Renal cortical epithelial cell (primary cell): ENCODE measurements at places on chromosomes 4 and X.

- DNase-seq: peak; percentile 18
These were observed 67.4 kb downstream of the ZAR1 start for GRCh38 chr4:48557478-48557877.

DNA sequence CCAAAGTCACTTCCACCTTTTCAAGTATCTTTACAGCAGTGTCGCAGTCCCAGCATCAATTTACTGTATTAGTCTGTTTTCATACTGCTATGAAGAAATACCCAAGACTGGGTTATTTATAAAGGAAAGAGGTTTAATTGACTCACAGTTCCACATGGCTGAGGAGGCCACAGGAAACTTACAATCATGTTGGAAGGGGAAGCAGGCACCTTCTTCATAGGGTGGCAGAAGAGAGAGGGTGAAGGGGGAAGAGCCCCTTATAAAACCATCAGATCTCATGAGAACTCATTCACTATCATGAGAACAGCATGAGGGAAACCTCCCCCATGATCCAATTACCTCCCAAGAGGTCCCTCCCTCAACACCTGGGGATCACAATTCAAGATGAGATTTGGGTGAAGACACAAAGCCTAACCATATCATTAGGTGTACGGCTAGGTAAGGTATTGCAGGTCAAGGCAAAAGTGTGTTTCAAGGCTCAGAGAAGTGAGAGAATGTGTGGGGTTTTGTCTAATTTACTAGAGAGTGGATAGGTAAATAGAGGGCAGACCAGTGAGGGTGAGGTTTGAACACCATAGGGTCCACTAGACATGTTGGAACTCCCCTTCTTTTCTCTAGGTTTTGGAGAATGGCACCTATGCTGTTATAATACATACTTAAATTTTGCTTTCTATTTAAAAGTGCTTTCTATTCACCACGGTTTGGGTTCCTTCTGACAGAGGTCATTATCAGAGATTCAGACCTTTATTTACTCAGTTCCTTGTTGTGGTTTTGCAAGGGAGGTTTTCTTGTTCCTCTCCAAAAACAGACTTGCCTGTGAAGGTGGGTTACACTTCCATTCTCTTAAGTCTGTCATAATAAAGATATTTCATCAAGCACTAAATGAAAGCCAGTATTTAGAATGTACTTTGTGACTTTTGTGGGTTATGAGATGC is 186.6 kb downstream of the CPEB2 start:
- DNase-seq: no peak

GRCh38 chrX:34058005-34058404 is 74.1 kb downstream of the FAM47A start:
- DNase-seq: no peak

- no peak for DNase-seq
These were observed 69.8 kb downstream of the GPR101 start for GRCh38 chrX:136963973-136964372.

DNA sequence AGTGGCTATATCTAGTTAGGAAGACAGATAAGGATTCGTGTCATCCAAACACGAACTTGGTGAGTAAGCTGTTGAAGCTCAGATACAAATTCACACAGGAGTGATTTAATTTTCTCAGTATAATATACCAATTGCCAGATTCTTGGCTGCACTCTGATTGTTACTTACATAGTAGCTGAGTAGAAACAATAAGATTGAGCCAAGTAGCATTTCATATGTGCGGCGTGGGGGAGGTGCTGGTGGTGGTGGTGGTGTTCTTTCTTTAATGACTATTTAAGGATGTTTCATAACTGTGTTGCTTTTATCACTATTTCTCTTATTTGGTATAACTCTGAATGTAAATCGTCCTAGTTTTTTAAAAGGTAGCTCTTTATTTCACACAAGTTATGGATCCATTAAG is 102.9 kb downstream of the UGT8 start:
- no peak for DNase-seq

DNA sequence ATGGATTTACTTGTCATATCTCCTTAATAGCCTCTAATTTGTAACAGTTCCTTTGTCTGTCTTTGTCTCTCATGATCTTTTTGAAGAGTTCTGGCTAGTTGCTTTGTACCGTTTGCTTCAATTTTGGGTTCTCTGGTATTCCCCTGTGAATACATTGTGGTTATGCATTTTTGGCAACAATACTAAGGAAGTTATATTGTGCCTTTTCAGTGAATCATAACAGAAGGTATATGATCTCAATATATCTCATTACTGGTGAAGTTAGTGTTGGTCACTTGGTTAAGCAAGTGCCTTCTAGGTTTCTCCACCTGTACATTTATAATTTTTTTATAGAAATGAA is 48.6 kb downstream of the DCLK2 start:
- DNase-seq: no peak

- DNase-seq: peak; percentile 57
These were observed 37.8 kb downstream of the PJA1 start for GRCh38 chrX:69127466-69127865.

- no peak for DNase-seq
These were observed 27.5 kb upstream of the GPR78 start for GRCh38 chr4:8552581-8553205.

GRCh38 chr4:164012396-164013027 is 518.0 kb downstream of the TMA16 start:
- peak; percentile 4 for DNase-seq

DNA sequence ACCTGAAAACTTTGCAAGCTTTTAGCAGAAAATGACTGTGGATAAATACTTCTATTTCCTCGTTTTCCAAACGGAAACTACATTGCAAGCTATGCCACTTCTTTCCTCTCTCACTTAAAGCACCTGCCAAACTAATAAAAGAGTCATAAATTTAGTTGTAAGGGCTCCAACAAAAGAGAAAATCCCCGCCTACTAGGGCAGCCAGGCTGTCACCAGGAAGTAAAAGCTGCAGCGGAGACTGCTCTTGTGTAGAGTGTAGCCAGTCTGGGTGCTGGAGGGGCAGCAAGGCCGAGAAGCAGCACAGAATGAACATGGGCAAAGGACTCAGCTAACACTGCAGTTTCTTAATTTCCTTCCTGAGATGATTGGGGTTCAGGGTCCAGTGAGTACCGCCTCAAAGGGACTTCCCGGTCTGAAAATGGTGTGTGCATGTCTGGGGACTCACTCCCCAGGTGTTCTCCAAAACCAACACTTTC is 89.3 kb upstream of the MAML3 start:
- peak; percentile 64 for DNase-seq

DNA sequence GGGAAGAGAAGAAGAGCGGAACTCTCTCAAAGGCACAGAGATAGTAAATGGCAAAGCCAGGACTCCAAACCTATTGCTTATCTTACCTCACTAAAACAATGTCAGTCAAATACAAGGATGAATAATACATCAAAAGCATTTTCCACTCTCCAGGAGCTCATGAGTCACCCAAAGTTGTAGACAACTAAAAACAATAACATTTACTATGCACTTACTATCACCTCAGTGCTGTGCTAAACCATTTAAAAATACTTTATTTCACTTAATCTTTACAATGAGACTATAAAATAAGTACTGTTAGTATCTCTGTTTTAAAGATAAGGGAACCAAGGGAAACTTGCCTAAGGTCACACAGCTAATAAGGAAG is 163.2 kb upstream of the SPANXC start:
- DNase-seq: peak; percentile 40

- peak; percentile 51 for DNase-seq
These were observed 3.7 kb upstream of the HDAC8 start for GRCh38 chrX:72576141-72576894.

DNA sequence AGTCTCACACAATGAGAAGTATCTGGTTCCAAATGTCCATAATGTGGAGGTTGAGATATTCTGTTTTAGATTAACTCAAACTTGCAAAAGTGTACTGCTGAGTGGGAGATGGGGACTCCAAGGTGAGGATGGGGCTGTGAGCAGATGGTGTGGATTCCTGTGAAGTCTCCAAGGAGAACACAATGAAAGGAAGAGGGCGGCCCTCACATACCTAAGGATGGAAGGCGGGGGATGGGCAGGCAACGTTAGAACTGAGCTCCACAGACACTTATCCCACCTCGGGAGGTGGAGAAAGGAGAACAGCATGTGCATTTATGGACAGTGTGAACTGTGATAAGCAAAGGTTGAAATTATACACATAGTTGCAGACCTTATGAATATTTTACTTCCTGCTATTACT is 9.9 kb upstream of the SPATA4 start:
- DNase-seq: no peak

GRCh38 chrX:81957900-81958545 is 756.1 kb downstream of the SH3BGRL start:
- peak; percentile 6 for DNase-seq

- DNase-seq: peak; percentile 3
These were observed 44.9 kb upstream of the ADAMTS3 start for GRCh38 chr4:72613959-72614358.

- no peak for DNase-seq
These were observed 14.5 kb downstream of the GUCY1B1 start for GRCh38 chr4:155773196-155773800.

DNA sequence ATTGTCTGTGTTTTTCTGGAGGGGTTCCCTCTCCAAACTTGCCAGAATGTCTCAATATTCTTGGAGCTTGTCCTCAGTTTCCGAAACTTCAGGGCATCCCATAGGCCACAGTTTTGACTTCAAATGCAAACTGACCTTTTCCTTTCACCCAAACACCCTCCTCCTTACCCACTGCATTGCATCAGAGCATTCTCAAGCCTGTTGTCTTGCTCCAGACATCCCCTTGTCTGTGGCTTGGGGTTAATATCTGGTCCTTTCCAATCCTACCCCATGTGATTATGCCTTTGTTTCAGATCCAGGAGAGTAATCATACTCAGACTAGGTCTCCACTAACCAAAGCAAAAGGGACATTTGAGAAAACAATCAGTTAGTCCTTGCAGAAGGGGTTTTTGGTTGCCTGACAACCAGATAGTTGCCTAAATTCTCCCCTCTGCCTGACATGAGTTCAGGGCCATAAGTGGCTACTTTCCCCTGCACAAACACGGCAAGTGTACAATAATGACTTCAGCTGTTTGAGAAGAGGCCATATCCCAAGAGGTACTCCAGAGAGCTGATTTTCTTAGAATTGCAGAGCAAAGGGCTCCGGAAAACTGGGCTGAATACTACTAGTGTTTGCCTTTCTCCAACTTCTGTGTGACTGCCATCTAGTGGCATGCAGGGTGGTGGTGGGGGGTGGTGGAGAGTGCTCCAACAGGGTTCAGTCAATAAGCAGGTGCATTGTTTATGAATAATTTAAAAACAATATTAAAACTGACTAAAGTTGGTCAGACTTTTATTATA is 130.2 kb downstream of the CHRDL1 start:
- peak; percentile 7 for DNase-seq

GRCh38 chrX:108122748-108123147 is 31.2 kb downstream of the ATG4A start:
- peak; percentile 54 for DNase-seq

GRCh38 chrX:17968367-17968766 is 107.3 kb upstream of the RAI2 start:
- no peak for DNase-seq

GRCh38 chr4:190020790-190021717 is 6.0 kb downstream of the FRG2 start:
- peak; percentile 30 for DNase-seq

DNA sequence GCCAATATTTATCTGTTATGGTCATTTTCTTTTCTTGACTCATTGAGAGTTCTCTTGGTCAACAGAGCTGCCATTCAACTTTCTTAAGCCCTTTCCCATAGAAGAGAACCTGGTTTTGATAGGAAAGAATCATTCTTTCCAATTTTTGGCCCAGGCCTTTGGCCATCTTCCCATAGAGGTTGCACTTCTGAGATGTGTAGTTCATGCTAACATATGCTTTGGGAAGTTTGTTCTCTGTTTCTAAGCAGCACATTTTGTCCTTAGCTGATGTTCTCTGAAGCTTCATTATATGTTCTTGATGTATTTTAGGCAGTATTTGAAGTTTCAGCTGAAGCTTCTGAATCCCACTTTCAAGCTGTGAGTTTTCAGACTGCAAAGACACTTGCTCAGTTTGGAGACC is 161.1 kb downstream of the VEGFC start:
- DNase-seq: no peak

DNA sequence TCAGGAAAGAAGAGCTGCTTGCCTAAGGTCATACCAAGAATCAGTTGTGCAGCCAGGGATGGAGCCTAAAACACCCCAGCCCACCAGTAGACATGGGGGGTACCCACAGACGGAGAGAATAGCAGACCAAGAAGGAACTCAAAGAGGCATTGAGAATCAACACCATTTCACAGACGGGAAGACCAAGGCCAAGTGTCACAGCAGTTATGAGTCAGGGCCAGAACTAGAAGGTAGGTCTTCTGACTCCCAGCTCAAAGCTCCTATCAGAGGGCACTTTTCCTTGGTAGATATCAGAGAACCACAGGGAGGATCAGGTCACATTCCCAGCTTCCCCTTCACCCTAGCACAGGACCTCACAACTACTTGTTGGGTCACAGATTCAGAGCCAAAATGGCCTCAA is 14.5 kb downstream of the OTUD5 start:
- no peak for DNase-seq

GRCh38 chr4:8279321-8280157 is 10.0 kb downstream of the HTRA3 start:
- DNase-seq: no peak

DNA sequence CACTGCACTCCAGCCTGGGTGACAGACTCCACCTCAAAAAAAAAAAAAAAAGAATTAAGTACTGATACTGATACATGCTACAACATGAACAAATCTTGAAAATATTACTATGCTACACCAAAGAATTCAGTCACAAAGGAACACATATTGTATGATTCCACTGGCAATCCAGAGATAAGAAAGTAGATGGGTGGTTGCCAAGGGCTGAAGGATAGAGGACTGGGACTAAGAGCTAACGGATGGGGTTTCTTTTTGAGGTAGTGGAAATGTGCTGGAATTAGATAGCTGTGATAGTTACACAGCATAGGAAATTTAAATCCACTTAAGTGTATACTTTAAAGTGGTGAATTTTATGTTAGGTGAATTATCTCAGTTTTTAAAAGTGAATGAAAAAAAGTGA is 12.5 kb downstream of the ATP11C start:
- DNase-seq: no peak

- DNase-seq: no peak
These were observed 228.1 kb downstream of the THOC2 start for GRCh38 chrX:123504630-123505270.

DNA sequence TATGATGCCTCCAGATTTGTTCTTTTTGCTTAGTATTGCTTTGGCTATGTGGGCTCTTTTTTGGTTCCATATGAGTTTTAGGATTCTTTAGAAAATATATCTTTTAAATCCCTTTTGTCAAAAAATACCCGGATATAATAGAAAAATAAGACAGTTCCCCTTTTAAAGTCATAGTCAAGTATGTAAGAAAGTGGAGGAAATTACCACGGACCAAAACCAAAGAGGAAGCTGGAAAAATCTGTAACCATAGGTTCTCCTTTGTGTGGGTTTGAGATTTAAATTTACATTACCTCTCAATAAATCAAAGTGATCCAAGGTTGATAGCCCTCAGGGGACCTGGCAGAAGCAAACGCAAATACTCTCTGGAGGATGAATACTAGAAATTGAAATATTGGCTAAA is 58.3 kb upstream of the PACRGL start:
- no peak for DNase-seq

DNA sequence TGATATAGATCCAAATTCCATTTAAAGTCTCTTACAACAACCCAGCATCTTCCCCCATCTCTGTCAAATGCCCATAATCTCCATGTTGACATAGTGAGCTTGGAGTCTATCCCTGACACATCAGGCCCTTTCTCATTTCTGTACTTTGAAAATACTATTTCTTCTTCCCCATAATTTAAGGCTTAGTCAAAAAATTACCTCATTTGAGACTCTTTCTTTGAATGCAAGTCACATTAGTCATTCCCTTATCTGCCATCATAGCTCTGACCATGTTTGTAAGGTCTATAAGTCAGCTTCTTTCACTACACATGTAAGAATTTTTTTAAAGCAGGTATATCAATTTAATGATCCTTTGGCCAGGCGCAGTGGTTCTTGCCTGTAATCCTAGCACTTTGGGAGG is 99.9 kb downstream of the DDX60 start:
- peak; percentile 51 for DNase-seq
